ENCODE measurements at places on chromosomes 16 and 17.

GRCh38 chr17:2777242-2777867, 18.9 kb upstream of the RAP1GAP2 start:
- DNase-seq: peak; percentile 53

GRCh38 chr16:56910654-56911539, 21.0 kb upstream of the HERPUD1 start:
- DNase-seq: no peak

- peak; percentile 74 for DNase-seq
These were observed 27.1 kb downstream of the SCPEP1 start for GRCh38 chr17:57004944-57005579.

- DNase-seq: no peak
These were observed 778.6 kb downstream of the KCNJ2 start for GRCh38 chr17:70947636-70948565.

GRCh38 chr17:7572338-7572587, 7.2 kb upstream of the CD68 start:
- no peak for DNase-seq

Data from NCI-H1417 (cell line).